ENCODE measurements at places on chromosomes 12 and 14. TPM values are rescaled to one million over a fixed set of nuclear protein-coding genes. Genes with fewer than 3 reads are reported as not detected.

The SDR9C7 gene
- total RNA-seq, result not detected

- H3K4me1 ChIP-seq, result no peaks in the 10 kb centered on the region
- H3K36me3 ChIP-seq, result no peaks in the 10 kb centered on the region
- no peaks in the 10 kb centered on the region for H3K27me3 ChIP-seq
- no peak overlapping the region for H3K27ac ChIP-seq
- no peak overlapping the region for H3K4me3 ChIP-seq
- no peak for DNase-seq
These were observed 64.4 kb upstream of the FZD10 start for GRCh38 chr12:130097798-130098255.

GRCh38 chr14:77105145-77105939, 7.3 kb downstream of the CIPC start:
- H3K36me3 ChIP-seq, result peaks cover 12% of the 10 kb centered on the region
- H3K4me1 ChIP-seq, result no peaks in the 10 kb centered on the region
- no peak overlapping the region for H3K27ac ChIP-seq
- H3K4me3 ChIP-seq, result no peak overlapping the region
- H3K27me3 ChIP-seq, result no peaks in the 10 kb centered on the region
- no peak for DNase-seq

The SLC39A2 gene
- total RNA-seq, result not detected

DNA sequence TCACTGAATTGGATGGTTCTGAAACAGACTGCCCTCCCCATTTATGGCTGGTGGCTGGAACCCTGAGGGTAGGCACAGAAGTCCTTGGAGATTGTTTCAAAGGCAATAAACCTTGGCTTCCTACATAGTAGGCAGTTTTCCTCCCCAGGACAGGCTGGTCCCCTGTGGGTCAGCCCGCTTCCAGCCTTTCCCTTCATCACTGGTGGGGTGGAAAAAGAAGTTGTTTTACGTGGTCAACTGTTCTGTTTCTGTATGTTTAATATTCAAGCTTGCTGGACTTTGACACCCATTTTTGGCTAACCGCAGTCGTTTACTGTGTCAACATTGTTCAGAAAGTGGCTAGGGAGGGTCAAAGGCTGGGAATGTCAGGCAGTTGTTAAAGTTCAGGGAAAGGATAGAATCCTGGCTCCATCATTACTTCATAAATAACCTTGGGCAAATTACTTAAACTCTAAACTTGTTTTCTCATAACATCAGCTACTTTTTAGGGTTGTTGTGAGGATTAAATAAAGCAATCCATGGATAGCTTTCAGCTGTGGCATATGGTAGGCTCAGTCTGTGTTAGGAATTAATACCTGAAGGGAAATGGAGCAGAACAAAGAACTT, 2.4 kb downstream of the KLHDC2 start:
- H3K27me3 ChIP-seq, result no peaks in the 10 kb centered on the region
- H3K36me3 ChIP-seq, result no peaks in the 10 kb centered on the region
- no peak overlapping the region for H3K27ac ChIP-seq
- peaks cover 13% of the 10 kb centered on the region for H3K4me1 ChIP-seq
- no peak overlapping the region for H3K4me3 ChIP-seq
